Sciatic nerve (tissue), 2 donors: ENCODE measurements at places on chromosomes 13 and 19. TPM values are rescaled to one million over a fixed set of nuclear protein-coding genes. Genes with fewer than 3 reads are reported as not detected.

- DNase-seq: no peak
These were observed 18.2 kb upstream of the MED4 start for GRCh38 chr13:48112896-48113755.

ZNF846 gene
- 27.0 TPM for total RNA-seq

DNA sequence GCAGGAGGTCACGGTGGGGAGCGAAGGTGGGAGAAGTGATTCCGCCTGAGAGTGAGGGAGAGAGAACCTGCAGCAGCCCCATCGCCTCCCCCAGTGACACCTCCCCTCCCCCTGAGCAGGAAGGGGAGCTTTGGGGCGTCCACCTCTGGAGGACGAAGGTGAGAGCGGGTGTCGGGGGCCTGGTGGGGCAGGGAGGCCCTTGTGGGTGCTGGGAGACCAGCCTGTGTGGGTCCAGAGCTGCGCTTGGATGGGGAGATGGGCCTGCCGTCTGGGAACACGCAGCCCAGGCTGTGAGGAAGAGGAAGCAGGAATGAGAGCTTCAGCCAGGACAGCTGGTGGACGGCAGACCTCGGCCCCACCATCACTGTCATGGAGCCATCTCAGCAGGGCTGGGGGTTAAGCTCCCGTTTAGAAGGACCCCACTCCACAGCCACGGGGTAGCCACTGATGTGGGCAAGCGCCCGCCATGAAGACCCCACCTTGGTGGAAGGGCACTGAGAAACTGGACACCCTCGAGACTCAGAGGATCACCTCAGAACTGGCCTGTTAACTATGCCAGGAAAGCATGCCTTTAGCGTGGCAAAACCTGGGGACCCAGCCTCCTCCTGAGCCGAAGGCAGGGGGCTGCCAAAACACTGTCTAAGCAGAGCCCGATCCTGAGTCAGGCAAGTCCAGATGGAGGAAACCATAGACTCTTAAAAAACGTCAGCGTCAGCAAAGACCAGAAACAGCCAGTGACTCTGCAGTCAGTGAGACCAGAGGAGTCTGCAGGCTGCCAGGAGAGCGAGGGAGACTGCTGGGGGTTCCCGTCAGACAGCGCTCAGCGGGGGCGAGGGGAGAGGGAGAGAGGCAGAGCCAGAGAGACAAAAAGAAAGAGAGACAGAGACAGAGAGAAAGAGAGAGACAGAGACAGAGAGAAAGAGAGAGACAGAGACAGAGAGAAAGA is 6.4 kb upstream of the PROZ start:
- DNase-seq: peak; percentile 61

- DNase-seq: no peak
These were observed 36.0 kb downstream of the BRD4 start for GRCh38 chr19:15296353-15296752.

- no peak for DNase-seq
These were observed 80.5 kb downstream of the FOXO1 start for GRCh38 chr13:40585911-40586471.

DNA sequence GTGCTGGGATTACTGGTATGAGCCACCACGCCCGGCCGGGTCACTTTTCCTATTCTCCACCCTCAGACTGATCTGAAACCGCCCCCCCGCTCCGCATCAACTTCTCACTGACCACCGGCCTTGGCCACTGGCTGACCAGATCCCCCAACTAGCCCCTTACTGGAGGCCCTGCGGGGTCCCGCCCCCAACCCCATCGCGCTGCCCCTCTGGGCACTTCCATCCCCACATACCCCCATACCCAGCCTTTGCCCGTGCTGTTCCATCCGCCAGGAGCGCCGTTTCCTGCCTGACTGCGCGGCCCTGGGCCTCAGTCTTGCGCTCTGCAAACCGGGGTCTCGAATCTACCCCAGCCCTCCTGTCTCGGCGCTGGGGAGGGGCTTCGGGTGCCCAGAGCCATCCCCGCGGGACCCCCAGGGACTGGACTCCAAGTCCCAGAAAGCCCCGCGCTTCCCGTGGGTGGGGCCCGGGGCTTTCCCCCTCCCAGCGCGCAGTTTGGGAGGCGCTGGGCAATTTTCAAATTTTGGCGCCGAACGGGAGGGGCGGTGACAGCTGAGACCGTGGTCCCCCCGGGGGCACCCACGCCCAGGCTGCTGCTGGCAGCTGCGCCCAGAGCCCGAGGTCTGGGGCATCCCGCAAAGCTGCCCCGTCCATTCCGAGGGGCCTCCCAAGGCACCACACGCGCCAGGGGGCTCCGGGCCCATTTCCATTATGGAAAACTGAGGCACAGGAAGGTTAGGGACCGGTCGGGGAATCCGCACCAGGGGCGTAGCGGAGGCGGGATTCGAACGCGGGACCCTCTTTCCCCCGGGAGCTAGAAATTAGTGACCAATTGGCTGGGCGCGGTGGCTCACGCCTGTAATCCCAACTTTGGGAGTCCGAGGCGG is 5.2 kb upstream of the LMNB2 start:
- peak; percentile 77 for DNase-seq

DNA sequence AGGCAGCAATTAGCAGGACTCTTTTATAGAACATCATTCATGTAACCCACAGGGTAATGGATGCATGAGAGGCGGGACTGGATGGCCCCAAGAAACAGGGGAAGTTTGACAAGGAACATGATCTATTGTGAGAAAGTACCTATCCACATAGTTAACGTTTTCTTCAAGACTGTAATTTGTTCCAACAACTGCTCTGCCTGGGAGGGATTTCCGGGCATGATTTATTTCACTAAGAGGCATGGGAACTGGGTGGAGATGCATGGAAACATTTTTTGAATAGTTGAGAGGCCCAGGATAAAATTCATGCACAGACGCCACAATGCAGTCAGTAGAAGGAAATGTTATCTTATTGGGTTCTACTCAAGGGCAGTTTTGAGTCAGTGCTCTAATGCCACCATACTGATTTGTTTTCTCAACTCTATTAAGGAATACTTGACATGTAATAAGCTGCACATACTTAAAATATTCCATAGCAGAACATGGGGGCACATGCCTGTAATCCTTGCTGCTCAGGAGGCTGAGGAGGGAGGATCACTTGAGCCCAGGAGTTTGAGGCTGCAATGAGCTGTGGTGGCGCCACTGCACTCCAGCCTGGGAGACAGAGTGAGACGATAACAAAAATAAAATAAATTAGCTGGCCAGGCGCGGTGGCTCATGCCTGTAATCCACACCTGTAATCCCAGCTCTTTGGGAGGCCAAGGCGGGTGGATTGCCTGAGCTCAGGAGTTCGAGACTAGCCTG is 9.9 kb upstream of the ATG4D start:
- DNase-seq: no peak

DNA sequence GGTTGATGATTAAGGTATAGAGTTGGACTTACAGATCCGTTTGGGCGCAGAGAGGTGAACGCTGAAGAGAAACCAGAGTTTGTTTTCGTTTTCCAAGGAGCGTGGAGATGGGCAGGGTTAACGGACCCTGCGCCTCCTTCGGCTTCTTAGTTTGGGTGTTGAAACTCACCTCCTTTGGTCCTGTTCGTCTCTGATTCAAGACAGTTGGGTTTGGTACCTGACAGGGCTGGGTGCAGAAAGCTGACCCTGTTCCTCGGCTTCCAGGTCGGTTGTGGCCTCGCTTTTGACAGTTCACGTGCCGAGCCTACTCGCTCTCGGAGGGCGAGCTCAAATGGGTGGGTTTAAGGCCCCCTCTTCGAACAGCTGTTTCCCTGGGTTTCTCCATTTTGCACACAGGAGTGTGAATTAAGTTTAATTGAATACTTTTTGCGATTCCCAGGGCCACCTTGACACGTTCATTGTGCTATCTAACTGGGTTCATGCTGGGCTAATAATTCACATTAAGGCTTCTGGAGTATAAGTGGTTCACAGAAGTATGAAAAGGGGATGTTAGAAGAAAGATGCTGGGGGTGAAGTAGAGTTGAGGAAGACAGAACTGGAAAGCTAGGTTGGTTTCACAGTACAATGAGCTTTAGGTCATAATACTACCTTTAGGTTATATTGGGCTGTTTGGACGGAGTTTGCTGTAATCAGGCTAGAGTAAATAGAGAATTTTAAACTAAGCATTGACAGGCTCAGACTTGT is 638 bp downstream of the USPL1 start:
- no peak for DNase-seq

DNA sequence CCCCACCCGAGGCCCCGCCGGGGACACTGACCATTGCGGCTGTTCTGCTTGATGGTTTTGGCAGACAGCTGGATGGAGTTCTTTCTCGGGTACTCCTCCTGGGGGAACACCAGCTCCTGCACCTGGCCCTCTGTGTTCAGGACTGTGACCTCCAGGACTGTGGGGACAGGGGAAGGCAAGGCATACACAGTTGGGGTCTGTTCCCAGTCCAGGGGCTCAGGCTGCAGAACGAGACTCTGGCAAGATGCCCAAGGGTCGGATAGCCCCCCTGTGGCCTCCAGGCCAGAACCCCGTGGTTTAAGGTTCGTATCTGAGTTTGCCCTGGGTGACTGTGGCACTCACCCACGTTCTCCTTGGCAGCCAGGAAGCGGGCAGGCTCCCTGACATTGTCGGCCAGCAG is 22.7 kb upstream of the ASF1B start:
- DNase-seq: no peak
